Smooth muscle cell of the brain vasculature (primary cell): ENCODE measurements at places on chromosomes 7 and 10.
A peak's percentile ranks its signal among the peaks of the same experiment; 100 is the strongest.

GRCh38 chr7:87199241-87199640 is 20.3 kb downstream of the TMEM243 start:
- DNase-seq, result no peak

DNA sequence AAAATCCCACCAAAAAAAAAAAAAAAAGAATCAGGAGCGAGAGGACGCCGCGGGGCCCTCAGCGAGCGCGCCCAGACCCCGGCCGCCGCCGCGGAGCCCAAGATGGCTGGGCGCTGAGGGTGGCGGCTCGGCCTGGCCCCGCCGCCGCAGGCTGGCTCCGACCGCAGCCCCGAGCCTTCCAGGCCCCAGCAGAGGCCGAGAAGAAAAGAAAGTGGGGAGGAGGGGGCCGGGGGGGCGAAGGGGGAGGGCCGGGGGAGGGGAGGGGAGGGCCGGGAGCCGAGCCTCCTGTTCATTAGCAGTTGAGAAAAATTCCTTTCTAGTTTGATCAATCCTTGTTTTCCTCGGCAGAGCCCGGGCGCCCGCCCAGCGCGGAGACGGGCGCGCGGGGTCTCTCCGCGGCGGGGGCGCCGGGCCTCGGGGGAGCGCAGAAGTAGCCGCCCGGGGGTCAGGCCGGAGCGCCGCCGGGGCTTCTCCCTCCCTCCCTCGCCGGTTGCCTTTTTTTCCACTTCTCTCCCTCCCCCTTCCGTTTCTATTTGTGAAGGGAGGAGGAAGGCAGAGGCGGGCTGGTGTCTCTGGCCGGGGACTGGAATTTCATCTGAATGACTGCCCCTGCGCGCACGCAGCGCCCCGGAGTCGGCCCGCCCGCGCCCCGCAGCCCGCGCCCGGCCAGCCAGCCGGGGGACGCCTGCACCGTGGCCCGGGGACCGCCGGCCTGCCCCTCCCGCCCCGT is 778 bp upstream of the TRIM8 start:
- no peak for DNase-seq

DNA sequence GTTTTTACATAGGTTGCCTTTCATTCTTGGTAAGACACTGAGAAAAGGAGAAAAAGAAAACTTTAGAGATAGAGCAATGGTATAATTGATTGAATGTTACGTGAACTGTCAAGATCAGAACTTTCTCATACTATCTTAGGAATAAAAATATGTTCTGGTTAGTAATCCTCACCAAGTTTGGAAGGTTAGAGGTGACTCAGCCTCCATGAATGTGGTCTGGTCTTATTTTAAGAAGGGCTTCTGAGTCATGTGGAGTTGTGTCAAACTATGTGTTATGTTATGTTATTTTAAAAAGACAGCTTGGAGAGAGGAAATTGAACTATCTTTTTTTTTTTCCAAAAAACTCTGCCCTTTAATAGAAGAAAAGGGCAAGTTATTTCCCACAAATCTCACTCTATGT is 458.6 kb upstream of the KLF6 start:
- DNase-seq, result peak; percentile 96

DNA sequence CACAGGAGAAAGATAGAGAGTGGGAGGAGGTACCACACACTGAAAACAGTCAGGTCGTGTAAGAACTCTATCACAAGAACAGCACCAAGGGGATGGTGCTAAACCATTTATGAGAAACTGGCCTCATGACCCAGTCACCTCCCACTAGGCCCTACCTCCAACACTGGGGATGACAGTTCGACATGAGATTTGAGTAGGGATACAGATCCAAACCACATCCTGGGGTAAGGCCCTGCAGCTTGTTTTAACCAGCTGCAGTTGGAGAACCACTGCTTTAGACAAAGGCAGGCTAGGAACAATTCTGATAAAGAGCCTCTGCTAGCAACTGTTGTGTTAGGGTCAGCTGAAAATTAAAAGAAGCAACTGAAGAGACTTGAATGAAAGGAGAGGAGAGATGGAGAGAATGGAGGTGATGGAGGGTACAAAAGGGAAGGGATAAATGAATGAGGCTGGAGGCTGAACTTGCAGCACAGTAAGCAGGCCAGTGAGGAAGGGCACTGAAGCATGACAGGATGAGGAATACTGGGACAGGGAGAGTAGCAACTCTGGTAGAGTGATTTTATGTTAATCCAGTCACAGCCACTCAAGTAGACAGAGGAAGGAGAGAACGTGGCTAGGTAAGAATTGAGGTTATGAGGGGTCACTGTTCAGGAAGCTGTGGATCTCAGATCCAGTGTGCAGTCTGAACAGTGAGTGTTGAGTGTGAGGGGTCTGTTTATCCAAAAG is 23.6 kb downstream of the MEST start:
- DNase-seq, result no peak

DNA sequence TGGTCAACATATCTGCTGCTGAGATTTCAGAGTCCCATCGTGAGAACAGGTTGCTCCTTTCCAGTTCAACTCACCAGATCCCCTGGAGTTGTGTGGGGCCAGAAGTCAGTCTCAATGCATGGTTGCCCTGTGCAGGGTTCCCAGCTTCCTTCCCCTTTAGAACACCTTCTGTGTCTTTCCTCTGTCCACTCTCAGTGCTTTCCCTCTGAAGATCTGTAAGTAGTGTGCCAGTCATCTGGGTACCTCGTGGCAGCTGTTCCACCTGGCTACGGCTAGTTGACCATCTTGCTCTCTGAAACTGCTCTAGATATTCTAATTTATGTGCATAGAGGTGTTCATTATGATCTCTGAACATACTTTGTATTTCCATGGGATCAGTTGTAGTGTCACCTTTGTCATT is 36.1 kb upstream of the PRSS37 start:
- DNase-seq, result no peak

GRCh38 chr7:55135462-55135861 is 116.6 kb downstream of the EGFR start:
- no peak for DNase-seq

DNA sequence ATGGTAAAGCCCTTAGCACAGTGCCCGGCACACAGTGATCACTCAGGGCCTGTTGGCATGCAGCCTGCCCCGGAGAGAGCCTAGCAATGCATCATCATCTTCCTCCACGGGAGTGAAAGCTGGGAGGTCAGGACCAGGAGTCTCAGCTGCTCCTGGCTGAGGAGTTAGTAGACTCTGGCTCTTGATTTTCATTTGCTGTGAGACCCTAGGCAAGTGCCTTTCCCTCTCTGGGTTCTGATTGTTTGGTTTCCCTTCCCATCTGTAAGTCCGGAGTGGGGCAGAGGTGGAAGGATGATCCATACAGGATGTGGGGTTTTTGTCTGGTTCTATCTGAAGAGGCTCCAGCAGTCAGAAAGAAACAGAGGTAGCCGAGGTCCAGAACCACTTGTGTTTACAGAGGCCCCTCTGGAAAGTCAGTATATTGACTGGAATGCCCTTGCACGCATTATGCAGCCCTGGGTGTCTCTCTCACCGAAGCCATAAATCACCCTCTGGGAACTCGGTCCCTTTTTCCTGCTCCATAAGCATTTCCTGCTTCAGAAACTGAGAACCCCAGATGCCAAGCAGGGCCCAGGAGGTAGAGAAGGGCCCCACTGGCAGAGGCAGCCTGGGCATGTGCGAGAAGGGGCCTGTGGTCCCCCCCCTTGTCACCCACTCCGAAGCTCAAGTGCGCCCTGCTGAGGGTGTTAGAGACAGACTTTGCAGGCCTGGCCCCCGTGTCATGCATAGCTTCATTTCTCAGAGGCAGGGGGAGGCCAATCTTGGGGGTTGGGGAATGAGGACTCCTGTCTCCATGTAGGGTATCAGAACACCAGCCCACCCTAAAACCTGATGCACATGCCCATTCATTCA is 8.5 kb downstream of the UNC5B start:
- no peak for DNase-seq

- no peak for DNase-seq
Measured at GRCh38 chr7:158849768-158850544, 6.4 kb upstream of the DYNC2I1 start.

- DNase-seq, result no peak
Measured at GRCh38 chr10:82597840-82598239, 722.8 kb downstream of the NRG3 start.

DNA sequence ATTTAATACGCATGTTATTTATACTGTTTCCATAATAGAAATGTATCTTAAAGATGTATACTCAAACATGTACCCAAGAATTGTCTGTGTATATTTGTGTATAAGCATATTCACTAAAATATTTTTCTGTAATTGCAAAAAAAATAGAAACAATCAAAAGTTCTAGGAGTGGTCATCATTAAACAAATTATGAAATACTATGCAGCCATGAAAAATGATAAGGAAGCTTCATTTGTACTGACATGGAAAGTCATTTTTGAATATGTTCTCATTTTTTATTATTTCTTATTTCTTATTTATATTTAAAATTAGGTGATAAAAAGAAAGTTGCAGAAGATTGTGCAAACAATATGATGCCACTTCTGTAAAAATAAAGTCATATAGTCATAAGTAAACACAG is 400.0 kb upstream of the AUTS2 start:
- DNase-seq, result no peak

DNA sequence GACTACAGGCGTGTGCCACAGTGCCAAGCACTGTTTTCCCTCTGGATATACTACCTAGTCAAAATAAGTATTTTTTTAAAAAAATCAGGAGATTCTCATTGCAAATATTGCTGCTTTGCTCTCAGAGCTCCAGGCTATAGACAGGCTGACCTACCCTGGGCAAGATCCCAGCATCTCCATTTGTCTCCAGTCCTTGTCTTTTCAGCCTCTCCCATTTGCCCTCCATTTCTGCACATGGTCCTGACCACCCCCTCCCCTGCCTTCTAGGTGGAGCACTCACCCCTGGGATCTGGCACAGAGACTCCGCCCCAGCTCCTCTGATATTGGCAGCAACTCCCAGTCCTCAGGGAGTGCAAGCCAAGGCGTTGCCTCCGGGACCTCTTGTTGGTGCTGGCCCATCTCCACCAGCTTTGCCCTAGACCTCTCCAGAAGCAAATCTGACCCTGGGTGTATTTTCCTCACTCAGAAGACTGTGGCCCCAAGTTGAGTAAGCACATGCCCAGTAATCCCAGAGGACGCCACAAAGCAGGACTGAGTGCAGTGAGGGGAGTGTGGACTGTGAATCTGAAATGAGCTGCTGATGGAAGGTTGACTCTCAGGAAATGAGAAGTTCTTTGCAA is 120.6 kb downstream of the MTPAP start:
- DNase-seq, result no peak

GRCh38 chr7:90816511-90817142 is 220.5 kb downstream of the CDK14 start:
- peak; percentile 65 for DNase-seq
